Fibroblast of skin of right quadriceps (primary cell): ENCODE measurements at places on chromosomes 2 and 18.

GRCh38 chr2:128983094-128983493 is 664.4 kb upstream of the HS6ST1 start:
- DNase-seq: no peak

DNA sequence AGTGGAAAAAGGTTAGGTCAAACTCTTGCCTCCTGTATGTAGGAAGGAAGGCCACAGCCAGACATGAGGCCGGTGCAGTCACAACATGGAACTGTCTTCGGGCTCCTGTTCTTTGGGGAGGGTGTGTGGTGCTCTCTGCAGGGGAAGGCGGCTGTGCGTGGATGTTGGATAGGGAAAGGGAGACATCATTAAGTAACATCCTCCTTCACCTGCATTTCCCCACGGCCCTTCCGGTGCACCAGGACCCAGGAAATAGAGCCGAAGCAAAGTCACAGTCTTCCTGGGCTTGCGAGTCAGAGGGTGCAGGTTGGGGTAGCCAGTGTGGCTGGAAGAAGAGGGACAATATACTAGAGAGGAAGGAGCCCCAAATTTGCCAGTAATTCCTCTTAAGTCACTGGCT is 78.9 kb upstream of the SMAD7 start:
- DNase-seq: no peak

GRCh38 chr2:71043531-71044407 is 24.7 kb upstream of the NAGK start:
- no peak for DNase-seq

DNA sequence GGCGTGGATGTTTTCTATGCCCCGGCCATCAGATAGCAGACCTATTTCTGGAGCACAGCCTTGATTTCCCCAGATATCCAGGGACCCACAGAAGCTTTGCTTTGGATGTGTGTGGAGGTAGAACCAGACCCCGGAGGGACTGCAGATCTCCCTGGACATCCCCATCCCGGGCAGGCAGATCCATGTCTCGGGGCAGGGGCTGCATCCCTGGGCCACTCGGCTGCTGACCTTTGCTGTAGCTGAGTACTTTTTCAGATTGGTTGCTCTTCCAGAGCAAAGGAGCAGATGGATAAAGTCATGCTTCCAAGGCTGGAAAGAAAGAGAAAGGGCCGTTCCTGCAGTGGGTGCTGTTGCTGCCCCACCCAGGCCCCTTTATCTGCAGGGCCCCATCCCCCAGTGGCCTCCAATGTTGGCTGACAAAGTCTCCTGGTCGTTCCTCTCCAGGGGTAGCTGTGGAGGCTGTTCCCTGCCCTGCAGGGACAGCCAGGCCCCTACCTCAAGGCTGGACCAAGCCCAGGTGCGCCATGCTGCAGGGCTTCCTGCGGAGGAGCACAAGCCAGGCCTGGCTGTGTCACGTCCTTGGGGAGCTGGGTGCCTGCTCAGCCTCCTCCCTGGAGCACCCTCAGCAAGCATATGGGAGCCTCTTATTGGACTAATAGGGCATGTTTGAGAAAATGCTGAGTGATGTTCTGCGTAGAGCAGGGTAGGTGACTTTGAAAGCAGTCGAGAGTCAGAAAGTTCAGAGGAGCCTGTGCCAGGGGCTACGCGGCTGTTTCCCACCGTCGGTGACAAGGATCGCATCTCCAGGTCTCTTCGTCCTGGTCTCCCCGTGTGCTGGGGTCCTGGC is 68.4 kb downstream of the TPO start:
- DNase-seq: no peak

GRCh38 chr2:30406853-30407252 is 40.2 kb upstream of the LCLAT1 start:
- DNase-seq: no peak
